Activated naive CD4-positive, alpha-beta T cell treated with Interleukin-2 at 50 U/mL for 16 hours (primary cell): ENCODE measurements at places on chromosomes 11 and 22.

DNA sequence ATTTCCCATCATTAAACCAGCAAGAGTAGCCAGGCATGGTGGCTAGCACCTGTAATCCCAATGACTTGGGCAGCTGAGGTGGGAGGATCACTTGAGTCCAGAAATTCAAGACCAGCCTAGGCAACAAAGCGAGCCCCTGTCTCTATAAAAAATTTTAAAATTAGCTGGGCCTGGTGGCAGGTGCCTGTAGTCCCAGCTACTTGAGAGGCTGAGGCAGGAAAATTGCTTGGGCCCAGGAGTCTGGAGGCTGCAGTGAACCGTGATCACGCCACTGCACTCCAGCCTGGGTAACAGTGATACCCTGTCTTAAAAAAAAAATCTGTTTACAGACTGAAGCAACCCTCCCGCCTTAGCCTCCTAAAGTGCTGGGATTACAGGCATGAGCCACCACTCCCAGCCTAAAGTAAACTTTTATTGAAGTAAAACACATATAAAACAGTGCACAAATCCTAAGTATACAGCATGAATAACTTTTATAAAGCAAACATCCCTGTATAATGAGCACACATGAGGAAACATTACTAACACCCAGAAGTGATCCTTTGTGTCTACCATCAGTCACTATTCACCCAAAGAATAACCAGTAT is 12.6 kb downstream of the UCP3 start:
- peak; percentile 7 for DNase-seq

DNA sequence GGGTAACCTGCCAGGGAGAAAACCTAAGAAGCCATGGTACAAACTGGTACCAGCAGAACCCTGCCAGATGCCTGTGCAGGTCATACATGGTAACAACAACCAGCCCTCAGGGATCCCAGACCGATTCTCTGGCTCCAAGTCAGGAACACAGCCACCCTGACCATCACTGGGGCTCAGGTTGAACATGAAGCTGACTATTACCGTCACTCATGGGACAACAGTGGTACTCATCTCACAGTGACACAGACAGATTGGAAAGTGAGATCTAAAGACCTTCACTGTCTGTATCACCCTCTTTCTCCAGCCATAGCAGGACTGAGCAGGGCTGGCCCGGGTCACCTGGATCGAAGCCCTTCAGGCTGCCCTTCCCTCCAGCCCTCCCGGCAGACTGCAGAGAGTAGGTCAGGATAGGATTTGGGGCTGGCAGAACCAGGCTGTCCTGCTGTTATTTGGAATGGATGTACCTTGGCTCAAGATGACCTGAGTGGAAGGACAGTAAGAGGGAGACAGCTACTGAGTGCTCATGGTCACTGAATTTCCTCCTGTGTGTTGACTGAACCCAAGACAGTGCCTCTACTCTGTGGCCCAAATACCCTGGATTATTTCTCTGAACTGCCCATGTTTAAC is 94.7 kb downstream of the GGTLC2 start:
- DNase-seq: no peak

GRCh38 chr11:72586321-72587090 is 87.7 kb downstream of the PDE2A start:
- no peak for DNase-seq

- DNase-seq: no peak
Measured at GRCh38 chr11:77876045-77876444, 55.1 kb downstream of the AAMDC start.

DNA sequence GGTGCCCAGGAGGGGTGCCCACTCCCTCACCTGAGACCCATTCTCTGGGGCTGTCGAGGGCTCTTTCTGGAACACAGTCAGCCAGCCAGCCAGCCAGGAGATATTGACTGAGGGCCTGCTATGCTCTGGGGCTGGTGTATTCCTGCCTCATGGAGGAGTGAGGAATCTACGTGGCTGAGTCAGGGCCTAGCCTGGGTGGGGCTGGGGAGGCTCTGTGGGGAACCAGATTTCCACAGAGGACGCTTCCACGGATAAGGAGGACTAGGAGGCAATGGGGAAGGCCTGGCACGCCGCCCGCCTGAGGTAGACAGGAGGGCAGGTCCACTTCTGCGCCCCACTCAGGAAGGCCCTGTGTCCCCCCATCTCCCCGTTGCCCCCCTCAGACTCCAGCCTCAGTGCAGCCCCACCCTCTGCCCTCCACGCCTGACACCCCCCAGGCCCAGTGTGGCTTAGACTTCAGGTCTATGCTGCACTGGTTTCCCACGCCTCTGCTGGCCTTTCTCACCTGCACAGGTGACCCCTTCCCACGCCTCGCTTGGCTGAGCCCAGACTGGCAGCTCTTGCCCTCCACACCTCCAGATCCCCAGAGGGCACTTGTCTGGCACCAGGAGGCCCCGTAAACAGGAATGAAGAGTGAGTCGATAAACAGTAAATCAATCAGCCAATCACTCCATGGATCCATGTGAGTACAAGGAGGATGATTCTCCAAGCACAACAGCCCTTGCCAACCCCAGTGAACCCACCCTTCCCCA is 37.5 kb downstream of the MACROD1 start:
- no peak for DNase-seq

DNA sequence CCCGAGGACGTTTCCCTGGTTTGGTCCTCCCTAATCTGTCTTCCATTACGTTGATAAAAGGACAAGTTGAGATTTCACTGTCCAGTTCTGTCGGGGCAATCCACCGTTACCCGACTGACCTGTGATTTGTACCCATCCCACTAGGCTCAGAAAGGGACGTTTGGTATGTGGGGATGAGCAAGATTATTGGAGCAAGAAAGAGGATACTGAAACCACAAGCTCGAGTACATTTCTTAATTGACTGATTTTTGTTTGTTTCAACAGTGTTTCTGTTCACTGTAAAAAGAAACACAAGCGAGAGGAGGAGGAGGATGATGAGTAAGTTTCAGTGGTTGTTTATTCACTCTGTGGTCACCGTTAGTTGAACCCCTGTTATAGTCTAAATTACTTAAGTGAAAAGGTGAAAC is 969 bp downstream of the CCDC117 start:
- no peak for DNase-seq

GRCh38 chr22:24093855-24094254 is 82.8 kb downstream of the CABIN1 start:
- no peak for DNase-seq

DNA sequence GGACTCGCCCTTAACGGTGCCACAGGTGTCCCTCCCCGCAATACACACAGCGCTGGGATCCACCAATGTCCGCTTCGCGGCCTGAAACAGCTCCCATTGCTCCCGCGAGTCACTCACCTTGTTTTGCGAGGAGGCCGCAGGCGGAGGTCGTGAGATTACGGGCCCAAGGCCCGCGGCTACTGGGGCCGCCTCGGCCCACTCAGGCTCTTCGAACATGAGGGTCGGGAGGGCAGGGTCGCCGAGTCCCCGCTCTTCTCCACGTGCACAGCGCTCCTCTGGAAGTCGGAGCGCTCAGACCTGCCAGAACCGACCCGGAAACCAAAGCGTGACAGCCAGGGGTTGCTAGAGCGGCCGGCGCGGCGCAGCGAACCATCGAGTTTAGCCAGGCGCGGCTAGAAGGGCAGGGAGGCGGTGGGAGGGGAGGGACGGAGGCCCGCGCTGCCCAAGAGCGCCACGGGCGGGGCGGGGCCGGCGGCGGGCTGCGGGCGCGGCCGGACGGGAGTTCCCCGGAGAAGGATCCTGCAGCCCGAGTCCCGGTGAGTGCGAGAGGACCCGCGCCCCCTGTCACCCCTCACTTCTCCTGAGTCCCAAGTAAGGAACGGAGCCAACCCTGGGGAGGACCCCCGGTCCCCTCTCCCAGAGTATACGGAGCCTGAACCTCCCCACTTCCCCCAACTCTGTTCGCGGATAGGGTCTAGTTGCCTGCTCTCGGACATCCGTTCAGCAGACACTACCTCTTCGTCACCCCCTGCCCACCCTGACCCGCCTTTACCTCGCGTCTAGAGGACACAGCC is at the start of the genes ILK and RRP8:
ILK (plus strand) TSS at position 488 of the 794 bp plus-strand sequence. CDS start 498 bp downstream, outside the sequence.
RRP8 (minus strand) TSS at position 330 of the 794 bp plus-strand sequence; CDS start at position 216, 114 bp downstream.
- peak; percentile 89 for DNase-seq

DNA sequence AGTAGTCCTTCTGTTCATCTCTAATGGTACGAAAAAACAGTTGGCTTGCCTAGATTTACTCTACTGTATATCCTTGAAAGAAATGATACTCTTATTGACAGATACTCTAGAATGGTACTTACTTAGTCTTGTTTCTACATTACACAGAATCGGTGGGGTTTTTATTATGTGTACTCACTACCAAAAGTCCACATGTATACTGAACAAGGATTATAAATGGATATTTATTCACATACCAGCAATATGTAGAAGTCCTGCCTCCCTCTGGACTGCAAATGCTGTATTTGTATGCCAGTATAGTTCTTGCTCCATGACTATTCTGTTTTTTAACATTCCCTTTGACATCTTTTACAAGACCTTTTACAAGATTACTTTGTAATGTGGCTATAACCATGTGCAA is 13.9 kb downstream of the PCF11 start:
- no peak for DNase-seq

DNA sequence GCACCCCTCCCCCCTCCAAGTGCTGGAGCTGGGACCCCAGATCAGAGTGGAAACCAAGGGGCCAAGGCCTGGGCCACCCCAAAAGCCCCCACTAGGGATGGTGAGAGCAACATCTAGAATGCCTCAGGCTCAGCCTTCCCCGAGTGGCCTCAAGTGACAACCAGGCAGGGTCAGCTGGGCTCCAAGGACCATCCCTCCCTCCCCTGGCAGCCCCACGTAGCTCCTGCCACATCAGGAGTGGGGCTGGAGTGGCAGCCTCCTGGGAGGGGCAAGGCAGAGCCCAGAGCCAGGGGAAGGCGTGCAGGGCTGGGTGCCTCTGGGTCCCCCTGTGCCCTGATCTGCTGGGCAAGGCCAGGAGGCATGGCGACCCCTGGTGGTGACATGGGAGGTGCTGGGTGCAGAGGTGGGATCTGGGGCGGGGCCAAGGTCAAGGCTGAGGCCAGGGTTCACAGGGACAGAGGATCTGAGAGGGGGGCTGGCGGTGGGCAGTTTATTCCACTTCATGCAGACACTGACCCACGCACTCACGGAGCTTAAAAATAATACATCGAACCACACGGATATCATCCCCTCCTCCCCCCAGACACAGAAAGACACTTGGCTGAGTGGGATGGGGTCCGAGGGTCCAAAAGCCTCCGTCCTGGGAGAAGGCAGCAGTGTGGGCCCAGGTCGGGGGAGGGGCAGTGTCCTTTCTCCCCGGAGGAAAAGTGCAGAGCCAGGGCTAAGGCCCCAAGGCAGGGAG is 15.8 kb upstream of the EHD1 start:
- peak; percentile 92 for DNase-seq

- no peak for DNase-seq
Measured at GRCh38 chr11:8733852-8734251, 51.3 kb downstream of the RPL27A start.

GRCh38 chr22:26045051-26045450 is 124.2 kb upstream of the SEZ6L start:
- DNase-seq: no peak

- no peak for DNase-seq
Measured at GRCh38 chr22:26751217-26751616, 93.8 kb downstream of the MIAT start.

DNA sequence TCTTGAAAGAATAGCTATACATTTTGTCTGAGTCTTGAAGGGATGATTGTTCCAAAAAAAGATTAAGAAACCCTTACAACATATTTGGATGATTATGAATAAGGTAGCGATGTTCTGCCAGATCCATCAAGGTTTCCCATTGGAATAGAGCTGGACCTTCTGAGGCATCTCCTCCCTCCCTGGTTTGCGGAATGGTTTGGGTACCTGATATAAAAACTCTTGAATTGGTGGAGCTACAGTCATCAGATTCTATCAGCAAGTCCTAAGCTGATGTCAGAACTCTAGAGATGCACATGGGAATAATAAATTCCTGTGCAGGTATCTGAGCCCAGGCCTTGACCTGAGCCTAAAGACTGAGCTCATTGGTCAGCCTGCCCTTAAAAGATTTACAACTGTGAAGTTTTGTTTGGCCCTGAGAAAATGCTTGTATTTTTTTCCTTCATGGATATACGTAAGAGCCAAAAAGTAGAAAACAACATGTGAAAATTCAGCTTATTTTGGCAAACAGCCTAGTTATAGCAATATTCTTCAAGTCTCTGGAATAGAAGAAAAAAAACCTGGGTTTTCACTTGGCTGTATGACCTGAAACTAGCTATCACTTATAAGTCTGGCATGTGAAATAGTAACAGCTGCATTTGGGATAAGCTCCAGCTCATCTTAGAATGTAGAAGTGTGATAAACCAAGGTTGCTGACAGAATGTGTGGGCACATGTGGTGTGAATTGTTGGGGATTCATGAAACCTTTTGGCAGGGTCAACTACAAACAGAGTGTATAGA is 265.7 kb upstream of the CTSC start:
- DNase-seq: no peak
